Activated T-cell treated with anti-CD3 and anti-CD28 coated beads for 4 hours (primary cell): ENCODE measurements at places on chromosomes 11 and 22.

- no peak for DNase-seq
These were observed 1.1 kb upstream of the IGSF9B start for GRCh38 chr11:133957900-133958299.

DNA sequence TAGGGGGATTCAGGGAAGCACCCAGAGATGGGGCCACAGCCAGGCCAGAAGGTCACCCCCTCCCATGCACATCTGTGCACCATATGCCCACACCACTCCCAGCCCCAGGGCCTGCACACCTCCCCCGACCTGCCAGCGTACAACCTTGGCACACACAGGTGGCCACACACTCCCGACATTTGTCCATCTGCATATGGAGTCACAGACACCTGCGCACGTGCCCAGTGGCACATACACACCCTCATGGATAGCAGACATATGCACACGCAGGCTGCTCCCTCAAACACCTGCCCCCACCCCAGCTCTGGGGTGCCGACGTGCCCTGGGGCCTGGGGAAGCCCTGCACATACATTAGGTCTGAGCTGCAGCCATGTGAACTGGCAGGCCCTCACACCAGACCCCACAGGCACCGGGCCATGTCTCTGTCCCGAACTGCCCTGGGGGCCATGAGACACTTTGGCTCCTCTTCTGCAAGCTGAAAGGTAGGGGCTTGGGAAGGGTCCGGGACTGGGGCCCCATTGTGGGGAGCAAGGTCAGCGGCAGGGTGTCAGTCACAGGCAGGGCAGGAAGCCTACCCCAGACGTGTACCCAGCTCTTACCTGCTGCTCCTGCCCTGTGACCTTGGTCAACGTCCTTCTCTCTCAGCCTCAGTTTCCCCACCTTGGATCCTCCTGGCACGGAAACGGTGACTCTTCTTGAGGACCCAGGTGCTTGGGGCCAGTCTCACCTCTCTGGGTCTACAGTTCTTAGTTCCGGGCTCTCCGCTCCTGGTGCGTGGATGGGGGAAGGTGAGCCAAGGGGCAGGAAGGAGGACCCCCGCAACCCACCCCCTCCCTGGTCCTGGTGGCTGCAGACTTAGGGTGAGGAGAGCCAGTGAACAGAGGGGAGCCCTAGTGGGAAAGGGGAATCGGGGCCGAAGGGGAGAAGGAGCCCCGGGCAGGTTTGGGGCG is 579 bp upstream of the CABP7 start:
- DNase-seq, result no peak

GRCh38 chr11:3684819-3685172 is 13.6 kb upstream of the CHRNA10 start:
- no peak for DNase-seq

GRCh38 chr22:20431511-20432192 is 6.0 kb downstream of the SCARF2 start:
- DNase-seq, result no peak

DNA sequence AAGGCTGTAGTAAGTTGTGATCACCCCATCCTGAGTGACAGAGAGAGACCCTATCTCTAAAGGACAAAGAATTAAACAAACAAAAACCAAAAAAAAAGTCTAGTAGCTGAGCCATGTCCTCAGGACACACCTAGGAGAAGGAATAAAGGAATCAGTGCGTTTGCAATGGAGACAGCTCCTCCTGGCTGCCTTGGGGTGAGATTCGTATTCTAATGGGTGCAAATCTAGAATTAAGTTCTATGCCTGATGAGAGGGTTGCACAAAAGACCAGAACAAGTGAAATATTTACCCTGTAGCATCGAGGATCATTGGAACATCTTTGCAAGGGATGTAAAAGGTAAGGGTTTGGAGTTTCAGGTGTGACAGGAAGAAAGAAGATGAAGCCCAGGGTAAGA is 70.3 kb upstream of the BMAL1 start:
- DNase-seq, result no peak

GRCh38 chr11:120052196-120052775 is 85.6 kb downstream of the TRIM29 start:
- DNase-seq, result no peak

GRCh38 chr11:63551091-63551888 is 11.9 kb downstream of the PLAAT2 start:
- no peak for DNase-seq

- no peak for DNase-seq
These were observed 73.5 kb upstream of the THY1 start for GRCh38 chr11:119496469-119496868.

DNA sequence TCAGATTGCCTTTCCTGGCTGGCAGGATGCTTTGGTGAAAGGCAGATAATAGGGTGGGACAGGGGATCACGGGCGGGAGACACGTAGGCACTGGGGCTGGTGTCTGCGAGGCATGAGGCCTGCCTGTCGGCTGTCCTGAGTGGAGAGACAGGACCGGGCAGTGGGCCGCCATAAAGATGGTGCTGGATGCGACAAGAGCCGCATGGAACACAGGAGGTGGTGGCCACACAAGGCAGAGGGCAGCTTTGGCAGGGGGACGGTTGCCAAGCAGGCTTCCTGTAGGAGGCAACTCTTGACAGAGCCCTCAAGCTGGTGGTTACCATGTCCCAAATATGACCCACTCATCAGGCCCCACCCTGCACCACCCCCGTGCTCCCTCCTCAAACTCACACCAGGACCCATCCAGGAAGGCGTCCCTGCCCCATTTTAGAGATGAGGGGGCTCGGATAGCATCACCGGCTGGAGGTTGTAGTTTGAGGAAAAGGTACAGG is 4.9 kb upstream of the PPARA start:
- DNase-seq, result no peak

DNA sequence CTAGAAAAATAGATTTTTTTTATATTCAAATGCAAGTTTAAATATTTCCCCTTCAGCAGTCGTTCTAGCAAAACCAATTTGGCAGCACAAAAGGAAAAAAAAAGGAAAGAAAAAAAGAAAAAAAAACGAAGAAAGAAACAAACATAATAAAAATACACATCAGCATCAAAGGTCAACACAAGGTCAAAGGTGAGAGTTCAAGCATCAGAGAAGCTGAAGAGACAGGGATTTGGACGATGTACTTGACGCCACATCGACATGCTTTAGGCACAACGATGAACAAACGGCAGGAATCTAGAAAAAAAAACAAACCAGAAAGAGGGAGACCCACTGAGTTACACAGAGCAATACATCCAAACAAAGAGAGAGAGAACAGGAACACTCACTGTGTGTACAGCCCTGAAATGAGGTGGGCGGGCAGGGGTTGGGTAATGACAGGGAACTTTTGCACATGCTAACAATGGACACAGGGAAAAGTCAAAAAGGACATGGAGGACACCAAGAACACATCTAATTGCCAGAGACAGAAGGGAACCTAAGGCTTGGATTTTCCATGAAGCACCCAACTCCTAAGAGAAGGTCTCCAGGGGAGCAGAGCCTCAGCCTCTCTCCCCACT is 19.8 kb upstream of the RAPSN start:
- DNase-seq, result no peak

DNA sequence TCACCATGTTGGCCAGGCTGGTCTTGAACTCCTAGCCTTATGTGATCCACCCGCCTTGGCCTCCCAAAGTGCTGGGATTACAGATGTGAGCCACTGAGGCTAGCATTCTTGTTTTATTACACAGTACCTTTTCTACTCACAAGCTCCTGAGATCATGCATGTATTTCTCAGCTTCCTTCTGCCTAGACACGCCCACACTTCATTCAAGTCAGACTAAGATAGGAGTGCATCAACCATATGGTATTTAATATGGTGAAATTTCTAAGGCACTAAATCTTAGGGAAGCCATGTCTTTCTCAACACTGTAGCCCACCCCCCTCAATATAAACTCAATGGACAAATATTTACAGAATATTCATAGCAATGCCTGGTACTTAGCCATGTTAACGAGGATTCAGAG is 62.1 kb downstream of the SLC25A17 start:
- no peak for DNase-seq

- no peak for DNase-seq
These were observed 144.7 kb downstream of the TTC17 start for GRCh38 chr11:43503417-43503816.

DNA sequence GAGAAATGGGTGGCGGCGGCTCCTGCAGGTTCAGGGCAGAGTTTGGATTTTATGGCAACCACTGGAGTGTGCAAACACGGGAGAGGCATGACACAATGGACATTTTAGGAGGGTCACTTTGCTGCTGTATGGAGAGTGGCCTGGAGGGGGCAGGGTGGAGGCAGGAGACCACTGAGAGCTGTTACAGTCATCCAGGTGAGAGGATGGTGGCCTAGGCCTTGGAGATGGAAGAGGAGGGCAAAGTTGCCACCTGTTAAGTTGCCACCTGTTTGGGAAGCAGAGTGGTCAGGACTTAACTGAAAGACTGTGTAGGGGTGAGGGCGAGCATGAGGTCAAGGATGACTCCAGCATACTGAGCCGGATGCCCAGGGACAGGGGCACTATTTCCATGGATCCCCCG is 2.3 kb upstream of the RAD9A start:
- peak; percentile 56 for DNase-seq

DNA sequence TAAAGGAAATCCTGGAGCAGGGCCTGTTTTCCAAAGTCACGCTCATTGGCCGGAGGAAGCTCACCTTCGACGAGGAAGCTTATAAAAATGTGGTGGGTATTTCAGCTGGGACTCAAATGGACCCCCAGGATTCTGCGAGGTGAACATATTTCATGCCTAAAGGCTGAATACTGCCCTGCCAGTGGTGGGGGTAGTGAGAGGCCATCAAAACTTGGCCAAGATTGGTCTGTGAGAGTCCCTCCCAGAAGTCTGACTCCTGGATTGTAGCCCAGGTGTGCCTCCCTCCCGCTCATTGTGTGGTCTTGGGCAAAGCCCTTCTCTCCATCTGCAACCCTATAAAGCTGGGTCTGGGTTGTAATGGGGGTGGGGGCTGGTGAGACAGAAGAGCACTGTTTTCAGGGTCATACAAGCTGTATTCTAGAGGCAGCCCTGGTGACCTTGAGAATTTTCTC is 853 bp downstream of the HTATIP2 start:
- no peak for DNase-seq

DNA sequence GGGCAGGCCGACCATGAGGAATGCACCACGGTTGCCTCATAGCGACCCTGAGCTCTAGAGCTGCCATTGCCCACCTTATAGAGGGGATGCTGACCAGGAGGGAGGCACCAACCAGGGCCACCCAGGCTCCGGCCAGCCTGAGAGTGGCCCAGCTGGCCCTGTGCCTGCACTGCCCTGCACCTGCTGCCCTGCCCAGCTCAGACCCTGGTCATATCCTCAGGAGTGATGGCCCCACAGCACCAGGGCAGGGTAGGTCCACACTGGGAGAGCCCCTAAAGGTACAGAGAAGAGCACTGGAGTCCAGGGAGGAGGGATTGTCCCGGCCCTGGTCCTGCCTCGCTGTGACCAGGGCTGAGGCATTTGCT is 127.8 kb downstream of the MED15 start:
- DNase-seq, result no peak

- no peak for DNase-seq
These were observed 13.3 kb upstream of the SERPINH1 start for GRCh38 chr11:75548595-75549272.

DNA sequence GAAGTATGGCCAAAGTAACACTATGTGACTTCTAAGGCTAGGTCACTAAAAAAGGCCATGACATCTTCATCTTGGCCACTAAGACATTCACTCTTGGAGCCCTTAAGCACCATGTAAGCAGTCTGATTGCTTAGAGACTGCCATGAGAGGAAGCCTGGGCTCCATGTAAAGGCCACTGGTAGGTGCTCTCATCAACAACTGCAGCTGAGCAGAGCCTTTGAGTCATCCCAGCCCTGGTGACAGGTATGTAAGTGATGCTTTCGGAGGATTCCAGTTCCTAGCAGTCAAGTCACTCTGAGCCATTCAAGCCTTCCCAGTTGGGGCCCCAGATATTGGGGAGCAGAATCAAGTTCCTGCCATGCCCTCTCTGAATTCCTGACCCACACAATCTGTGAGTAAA is 26.2 kb downstream of the GAB2 start:
- DNase-seq, result no peak

DNA sequence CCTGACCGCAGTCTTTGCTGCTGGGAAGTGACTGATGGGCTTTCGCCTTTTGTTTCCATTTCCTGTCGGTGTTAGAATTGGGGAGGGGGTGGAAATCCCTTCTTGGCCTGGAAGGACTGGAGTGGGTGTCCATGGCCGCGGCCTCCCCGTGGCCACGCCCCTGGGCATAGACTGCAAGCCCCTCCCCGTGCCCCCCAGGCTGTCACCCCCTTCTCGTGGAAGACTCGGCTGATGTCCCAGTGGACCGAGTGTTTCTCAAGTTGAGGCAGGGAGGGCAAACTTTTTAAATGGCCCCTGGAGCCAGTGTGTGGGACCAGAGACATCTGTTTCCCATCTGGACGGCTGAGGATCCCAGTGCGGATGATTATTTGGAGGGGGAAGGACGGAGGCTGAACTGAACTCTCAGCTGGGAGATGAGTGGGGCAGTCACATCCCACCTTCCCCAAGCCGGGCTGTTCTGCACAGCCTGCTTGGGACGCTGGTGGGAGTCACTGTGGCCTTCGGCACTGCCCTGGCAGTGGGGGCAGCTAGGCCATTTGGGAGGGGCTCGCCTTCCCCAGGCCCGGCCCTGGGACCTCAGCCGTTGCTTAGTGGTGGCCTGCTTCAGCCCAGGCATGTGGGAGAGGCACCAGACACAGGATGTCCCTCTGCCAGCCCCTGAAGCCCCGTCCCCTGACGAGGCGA is 1.6 kb downstream of the CD81 start:
- DNase-seq, result no peak

DNA sequence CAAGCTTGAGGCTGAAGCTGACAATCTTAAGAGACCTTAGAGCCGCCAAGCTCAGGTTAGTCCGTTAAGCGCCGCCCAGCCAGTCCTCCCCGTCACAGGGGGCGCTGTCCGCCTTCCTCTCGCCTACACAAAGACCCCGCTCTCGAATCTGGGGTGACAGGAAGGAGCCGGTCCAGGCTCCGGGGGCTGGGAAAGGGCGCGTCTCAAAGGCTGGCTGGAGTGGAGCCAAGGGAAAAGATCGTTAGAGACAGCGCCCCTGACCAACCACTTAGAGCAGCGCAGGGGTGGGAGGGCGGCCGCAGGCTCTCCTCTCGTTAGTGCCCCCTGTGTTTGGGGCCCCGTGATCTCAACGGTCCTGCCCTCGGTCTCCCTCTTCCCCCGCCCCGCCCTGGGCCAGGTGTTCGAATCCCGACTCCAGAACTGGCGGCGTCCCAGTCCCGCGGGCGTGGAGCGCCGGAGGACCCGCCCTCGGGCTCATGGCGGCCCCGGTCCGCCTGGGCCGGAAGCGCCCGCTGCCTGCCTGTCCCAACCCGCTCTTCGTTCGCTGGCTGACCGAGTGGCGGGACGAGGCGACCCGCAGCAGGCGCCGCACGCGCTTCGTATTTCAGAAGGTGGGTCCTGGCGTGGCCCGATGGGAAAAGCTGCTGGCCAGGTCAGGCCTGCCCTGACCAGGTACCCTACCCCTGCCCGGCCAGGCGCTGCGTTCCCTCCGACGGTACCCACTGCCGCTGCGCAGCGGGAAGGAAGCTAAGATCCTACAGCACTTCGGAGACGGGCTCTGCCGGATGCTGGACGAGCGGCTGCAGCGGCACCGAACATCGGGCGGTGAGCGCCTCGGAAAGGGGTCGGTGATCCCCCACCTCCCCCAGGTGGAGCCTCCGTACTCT is at the start of gene MUS81:
TSS of gene MUS81 (plus strand) at position 156 of the 887 bp plus-strand sequence. CDS start at position 477, 321 bp downstream.
- DNase-seq, result peak; percentile 95

- DNase-seq, result no peak
These were observed 87.7 kb upstream of the OPCML start for GRCh38 chr11:133619973-133620372.
